Natural killer cell (primary cell): ENCODE measurements at places on chromosomes 1 and 21. TPM values are rescaled to one million over a fixed set of nuclear protein-coding genes. Genes with fewer than 3 reads are reported as not detected.

DNA sequence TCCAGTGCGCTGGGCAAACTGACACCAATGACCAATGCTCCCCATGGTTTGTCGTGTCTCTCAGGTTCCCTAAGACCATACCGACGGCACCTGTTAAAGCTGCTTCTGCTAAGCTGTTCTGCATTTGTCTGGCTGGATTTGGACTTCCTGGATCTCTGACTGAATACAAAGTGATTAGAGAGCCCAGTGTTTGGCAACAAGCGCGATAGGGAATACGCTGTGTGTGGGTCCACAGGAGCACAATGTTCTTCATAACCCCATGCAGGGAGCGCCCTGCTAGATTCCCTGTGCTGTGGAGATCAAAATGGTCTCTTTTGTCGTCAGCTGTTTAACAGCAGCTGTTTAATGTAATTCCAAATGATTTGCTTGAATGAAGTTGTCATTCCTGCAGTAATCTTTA lies 26.0 kb upstream of the ESRRG start:
- no peak for DNase-seq
- no peaks in the 10 kb centered on the region for H3K36me3 ChIP-seq
- no peaks in the 10 kb centered on the region for H3K4me1 ChIP-seq
- H3K27ac ChIP-seq, result no peak overlapping the region
- H3K27me3 ChIP-seq, result no peaks in the 10 kb centered on the region
- H3K4me3 ChIP-seq, result no peak overlapping the region

Gene AIRE
- not detected for total RNA-seq

Gene MAP3K7CL
- 7.0 TPM for total RNA-seq

Gene CIART
- total RNA-seq, result 1.9 TPM

Gene TMEM200B
- not detected for total RNA-seq

DNA sequence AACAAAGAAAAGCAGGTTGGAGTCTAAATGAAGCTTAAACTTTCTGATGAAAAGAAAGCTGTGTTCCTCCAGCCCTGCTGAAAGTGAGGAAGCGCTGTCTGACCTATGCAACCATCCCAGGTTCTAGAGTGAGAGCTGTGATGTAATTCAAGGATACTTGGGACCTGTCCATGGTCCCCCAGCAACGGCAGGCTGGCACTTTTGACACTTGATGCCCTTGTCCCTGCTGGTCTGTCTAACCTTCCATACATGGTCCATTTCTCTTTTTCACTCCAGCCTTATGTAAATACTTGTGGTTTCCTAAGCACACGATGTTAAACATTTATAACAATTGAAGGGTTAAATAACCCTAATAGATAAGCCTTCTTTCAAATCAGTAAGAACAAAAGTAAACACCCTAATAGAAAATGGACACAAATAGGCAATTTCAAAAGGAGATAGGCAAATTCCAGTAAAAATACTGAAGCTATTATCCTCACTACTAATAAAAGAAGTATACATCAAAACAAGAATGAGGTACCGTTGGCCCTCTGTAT lies 17.7 kb upstream of the KDM4A start:
- no peak for DNase-seq
- H3K4me1 ChIP-seq, result no peaks in the 10 kb centered on the region
- H3K27ac ChIP-seq, result no peak overlapping the region

- peak within 1 kb of the TSS; percentile 78 for H3K4me3 ChIP-seq
- H3K27me3 ChIP-seq, result no peaks in the 10 kb centered on the region
- H3K4me1 ChIP-seq, result peaks cover 38% of the 10 kb centered on the region
- H3K27ac ChIP-seq, result peak within 1 kb of the TSS; percentile 68
- H3K36me3 ChIP-seq, result no peaks in the 10 kb centered on the region
- DNase-seq, result peak; percentile 76
These were observed at the start of gene KIAA0040 for GRCh38 chr1:175192630-175193526. KIAA0040 (minus strand) TSS chr1:175192776; CDS start chr1:175161013, 31,763 bp downstream.

DNA sequence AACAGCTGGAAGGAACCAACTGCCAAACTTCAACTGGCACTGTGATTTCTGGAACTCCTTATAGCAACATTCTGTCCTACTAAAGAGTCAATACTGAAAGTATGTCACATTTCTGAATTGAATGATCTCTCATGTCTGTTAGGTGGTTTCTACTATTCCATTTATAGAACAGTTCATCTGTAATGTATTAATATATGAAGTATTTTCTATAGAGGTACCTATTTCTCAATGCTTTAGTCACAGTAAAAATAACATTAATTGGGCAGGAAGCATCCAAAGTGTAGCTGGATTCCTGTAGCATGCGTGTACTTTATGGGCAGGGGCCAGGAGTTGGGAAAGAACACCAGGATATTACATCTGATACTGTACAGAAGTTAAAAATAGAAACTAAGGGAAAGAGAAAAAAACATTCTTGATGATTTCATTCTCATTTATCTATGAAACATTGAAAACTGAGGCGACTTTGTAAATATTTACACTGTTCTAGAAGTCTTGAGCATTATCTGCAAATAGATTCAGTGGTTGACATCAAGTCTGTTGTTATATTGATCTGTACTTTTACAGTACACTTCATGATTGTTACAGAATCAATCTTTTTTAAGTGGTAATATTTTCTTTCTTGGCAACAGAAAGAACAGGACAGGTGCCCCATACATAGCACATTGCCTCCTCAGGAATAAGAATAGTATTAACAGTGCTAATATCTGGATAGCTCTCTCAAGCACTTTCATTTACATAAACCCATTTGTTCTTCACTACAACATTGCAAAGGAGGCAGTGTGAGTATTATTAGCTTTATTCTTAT lies 6.2 kb upstream of the ZNF281 start:
- no peaks in the 10 kb centered on the region for H3K36me3 ChIP-seq
- H3K27ac ChIP-seq, result no peak overlapping the region
- no peak for DNase-seq
- H3K4me1 ChIP-seq, result no peaks in the 10 kb centered on the region
- no peak overlapping the region for H3K4me3 ChIP-seq

GRCh38 chr1:234527346-234527745 lies 48.4 kb upstream of the TARBP1 start:
- H3K27ac ChIP-seq, result no peak overlapping the region
- H3K27me3 ChIP-seq, result no peaks in the 10 kb centered on the region
- peaks cover 13% of the 10 kb centered on the region for H3K4me1 ChIP-seq
- H3K36me3 ChIP-seq, result no peaks in the 10 kb centered on the region

GRCh38 chr1:63599799-63600198 lies 6.6 kb downstream of the PGM1 start:
- H3K4me1 ChIP-seq, result peaks cover under 1% of the 10 kb centered on the region
- no peak overlapping the region for H3K4me3 ChIP-seq
- H3K36me3 ChIP-seq, result no peaks in the 10 kb centered on the region
- H3K27ac ChIP-seq, result no peak overlapping the region

- no peaks in the 10 kb centered on the region for H3K27me3 ChIP-seq
- no peak for DNase-seq
- H3K4me3 ChIP-seq, result no peak overlapping the region
These were observed 52.2 kb downstream of the FGGY start for GRCh38 chr1:59349101-59349500.

Gene RNU1-3
- total RNA-seq, result 3,038 TPM

GRCh38 chr21:42347601-42348327 lies 3.0 kb downstream of the TFF2 start:
- no peaks in the 10 kb centered on the region for H3K27me3 ChIP-seq
- H3K27ac ChIP-seq, result no peak overlapping the region
- no peaks in the 10 kb centered on the region for H3K4me1 ChIP-seq
- H3K36me3 ChIP-seq, result no peaks in the 10 kb centered on the region
- no peak overlapping the region for H3K4me3 ChIP-seq

DNA sequence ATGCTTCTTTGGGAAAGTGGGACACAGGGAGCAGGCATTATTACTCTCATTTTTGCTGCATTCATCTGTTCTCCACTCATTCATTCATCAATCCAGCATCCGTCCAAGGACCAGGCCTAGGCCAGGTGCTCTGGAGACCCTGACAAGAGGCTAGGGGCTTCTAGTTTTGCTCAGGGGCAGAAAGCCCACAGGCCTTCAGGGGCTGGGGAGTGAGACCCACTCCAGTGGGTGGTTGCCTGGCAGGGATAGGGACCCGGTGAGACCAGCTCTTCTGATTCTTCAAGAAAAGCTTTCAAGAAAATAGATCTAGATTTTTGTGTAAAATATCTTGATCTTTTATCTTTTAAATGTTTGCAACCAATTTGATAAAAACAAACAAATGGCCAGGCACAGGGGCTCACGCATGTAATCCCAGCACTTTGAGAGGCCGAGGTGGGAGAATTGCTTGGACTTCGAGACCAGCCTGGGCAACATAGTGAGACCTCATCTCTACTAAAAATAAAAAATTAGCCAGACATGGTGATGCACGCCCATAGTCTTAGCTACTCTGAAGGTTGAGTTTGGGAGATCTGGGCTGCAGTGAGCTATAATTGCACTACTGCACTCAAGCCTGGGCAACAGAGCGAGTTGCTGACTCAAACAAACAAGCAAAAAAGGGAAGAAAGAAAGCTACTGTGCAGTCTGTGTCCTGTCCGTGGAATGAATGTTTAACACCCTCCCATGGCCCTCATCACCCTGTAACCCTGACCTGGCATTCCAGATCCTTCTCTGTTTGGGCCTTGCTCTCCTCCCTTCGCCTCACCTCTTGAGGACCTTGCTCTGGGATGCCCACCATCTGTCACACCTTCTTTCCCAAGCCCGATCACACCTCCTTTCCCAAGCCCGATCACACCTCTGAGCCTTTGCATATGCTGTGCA lies 17.3 kb upstream of the LRP8 start:
- no peaks in the 10 kb centered on the region for H3K4me1 ChIP-seq
- no peak overlapping the region for H3K4me3 ChIP-seq
- DNase-seq, result no peak
- no peaks in the 10 kb centered on the region for H3K27me3 ChIP-seq
- no peaks in the 10 kb centered on the region for H3K36me3 ChIP-seq

- H3K27ac ChIP-seq, result no peak overlapping the region
- no peaks in the 10 kb centered on the region for H3K4me1 ChIP-seq
These were observed 26.3 kb downstream of the PER3 start for GRCh38 chr1:7810395-7810794.

Gene DYRK3
- total RNA-seq, result 0.16 TPM

DNA sequence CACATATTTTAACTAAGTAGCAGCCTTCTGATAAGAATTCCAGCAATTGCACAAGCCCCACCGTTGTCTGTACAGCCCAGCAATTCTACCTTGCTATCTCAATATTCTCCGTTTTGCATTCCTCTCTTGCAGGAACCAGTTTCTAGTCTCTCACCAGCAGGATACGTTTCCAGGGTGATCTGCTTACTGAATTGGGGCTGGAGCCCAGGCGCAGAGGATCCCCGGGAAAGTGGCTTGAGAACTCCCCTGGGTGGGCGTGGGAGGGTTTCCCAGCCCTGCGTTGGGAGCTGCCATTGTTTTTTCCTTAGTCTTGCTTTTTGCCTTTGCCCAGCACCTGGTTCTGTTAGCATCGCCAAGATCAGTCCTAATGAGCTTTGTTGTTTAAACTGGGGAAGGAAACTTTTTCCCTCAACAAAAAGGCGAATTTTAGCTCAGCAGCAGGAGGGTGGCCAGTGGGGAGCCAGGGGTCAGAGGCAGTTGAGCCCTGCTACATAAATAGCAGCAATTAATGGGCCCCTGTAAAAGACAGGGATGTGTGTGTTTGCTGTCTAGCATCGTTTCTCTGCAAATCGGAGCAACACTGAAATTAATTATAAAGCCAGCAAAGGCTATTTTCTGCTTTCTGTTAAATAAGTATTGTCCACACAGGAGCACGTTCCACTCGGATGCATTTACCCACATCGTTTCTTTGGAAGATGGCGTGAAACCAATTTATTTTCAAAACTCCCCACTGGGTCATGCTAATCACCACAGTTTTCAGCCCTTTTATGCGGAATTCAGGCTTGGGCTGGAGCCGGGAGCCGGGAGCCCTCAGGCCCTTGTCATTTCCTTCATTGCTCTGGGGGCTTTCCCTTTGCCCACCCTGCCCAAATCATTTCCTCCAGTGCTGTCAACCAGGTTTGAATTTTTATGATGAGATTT lies 36.6 kb downstream of the HUNK start:
- no peaks in the 10 kb centered on the region for H3K4me1 ChIP-seq
- peaks cover 2% of the 10 kb centered on the region for H3K27me3 ChIP-seq
- DNase-seq, result no peak
- no peaks in the 10 kb centered on the region for H3K36me3 ChIP-seq
- H3K27ac ChIP-seq, result no peak overlapping the region

Gene TSEN15
- 29.5 TPM for total RNA-seq

Gene PCP4
- total RNA-seq, result not detected

Gene GLIS1
- not detected for total RNA-seq

Gene RNU1-2
- 2,937 TPM for total RNA-seq

Gene FCMR
- total RNA-seq, result 177 TPM

- no peaks in the 10 kb centered on the region for H3K4me1 ChIP-seq
- H3K27me3 ChIP-seq, result no peaks in the 10 kb centered on the region
These were observed 3.8 kb downstream of the RNF186 start for GRCh38 chr1:19811206-19811851.

DNA sequence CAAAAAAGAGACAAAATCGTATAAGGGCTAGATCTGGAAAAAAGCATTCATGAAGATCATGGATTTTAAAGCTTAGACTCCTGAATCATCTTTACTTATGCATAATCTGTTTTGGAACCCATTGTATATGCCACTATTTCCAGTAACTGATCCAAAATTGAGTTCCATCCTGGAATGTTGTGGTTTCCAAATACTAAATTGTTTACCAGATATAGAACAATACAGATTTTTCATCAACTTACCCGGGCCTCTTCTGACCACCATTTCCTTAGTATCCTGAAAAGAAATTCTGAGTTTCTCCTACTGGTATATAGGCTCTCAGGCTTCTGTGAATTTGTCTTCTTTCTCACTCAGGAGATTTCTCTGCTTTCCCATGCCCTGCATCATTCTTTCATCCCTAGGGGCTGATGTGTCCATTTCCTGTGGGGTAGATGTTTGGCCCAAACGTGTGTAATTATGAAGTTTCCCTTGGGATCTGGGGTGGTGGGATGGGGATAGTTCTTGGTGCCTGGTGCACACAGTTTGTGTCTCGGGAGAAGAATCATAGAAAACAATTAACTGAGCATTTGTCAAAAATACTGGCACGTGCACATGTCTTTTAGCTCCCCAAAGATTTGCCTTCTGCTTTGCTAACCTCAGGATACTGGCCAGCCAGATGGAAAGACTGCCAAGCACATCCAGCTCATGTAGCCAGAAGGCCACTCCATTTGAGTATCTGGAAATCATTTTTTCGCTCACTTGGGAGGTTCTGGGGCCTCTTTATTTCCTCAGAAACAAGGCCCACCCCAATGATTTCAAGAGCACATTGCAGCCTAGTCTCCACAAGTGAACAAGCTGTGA lies 127.8 kb downstream of the NTMT2 start:
- no peak overlapping the region for H3K27ac ChIP-seq
- H3K36me3 ChIP-seq, result no peaks in the 10 kb centered on the region
- H3K4me3 ChIP-seq, result no peak overlapping the region
- no peaks in the 10 kb centered on the region for H3K4me1 ChIP-seq
- H3K27me3 ChIP-seq, result no peaks in the 10 kb centered on the region
- no peak for DNase-seq

GRCh38 chr21:14991957-14992356 lies 72.8 kb downstream of the NRIP1 start:
- no peaks in the 10 kb centered on the region for H3K36me3 ChIP-seq
- no peak for DNase-seq

DNA sequence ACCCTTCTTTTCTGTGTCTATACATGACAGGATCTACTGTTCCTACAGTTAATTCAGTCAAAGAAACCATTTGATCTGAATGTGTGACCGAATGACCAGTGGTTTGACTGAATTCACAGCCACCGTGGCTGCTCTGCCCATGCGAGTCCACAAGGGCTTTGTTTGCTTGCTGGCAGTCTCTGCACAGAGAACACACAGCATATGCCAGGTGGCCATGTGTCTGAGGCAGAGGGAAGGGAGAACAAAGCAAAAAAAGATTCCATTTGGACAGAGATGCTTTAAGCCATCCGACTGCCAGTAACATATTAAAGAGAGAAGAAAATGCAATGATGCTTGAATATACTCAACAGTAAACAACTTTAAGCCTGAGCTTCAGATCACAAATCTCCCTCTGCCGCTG lies 737.8 kb upstream of the CXADR start:
- no peak overlapping the region for H3K4me3 ChIP-seq
- DNase-seq, result no peak
- H3K4me1 ChIP-seq, result no peaks in the 10 kb centered on the region

Gene C2CD4D
- total RNA-seq, result 0.24 TPM

Gene CFHR4
- not detected for total RNA-seq
